ENCODE measurements at places on chromosomes 6 and 20.

DNA sequence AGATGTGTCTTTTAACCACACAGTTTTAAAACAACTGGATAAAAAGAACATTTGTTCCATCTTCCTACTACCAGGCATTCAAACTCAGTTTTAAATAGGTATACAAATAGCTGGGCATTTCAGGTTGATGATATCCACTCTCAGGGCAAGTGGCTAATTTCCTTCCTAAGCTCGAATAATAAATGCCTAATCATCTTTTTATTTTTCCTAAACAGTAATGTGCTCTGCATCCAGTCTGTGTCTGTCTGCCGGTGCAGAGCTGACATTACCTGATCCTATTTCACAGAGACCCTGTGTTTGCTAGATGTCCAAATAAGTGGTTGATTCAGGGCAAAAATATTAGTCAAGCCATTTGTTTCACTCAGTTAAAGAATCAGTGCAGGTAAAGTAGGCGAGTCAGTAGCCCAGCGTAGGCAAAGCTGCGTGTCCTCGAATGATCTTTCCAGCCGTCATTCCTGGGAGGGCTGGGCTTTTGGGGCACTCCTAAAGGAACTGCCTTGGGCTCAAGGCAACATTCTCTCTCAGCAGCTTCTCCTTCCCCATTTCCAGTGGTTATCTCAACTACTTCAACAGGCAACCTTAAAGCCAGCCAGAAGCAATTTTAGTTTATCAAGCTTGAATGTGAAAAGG lies 74.2 kb upstream of the BMP2 start:
- no peak for DNase-seq

DNA sequence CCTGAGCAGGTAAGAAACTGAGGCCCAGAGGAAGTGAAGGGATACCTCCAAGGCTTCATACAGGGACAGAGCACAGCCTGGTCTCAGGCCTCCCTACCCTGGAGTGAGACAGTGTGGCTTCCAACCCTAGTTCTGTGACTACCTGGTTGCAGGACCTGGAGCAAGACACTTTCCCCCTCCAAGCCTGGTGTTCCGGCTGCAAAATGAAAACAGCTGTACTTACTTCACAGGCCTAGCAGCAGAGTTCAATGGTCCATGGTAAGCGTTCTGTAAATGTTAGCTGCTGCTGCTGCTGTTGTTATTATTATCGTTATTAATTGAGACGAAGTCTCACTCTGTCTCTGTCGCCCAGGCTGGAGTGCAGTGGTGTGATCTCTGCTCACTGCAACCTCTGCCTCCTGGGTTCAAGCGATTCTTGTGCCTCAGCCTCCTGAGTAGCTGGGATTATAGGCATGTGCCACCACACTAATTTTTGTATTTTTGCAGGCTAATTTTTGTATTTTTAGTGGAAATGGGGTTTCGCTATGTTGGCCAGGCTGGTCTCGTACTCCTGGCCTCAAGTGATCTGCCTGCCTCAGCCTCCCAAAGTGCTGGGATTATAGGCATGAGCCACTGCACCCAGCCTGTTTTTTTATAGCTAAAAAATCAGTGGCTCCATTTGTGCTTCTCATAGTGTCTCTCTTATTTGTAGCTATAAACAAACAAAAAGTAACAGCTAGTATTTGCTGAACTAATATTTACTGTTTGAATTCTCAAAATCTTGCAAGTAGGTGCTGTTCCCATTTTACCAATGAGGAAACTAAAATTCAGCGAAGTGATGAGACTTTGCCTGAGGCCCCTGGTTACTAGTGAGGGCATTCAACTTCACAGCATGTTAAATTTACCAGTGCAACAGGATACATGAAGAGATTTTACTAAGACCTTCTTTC lies 41.9 kb downstream of the COX4I2 start:
- DNase-seq = no peak

- DNase-seq = no peak
Measured at GRCh38 chr6:15518878-15519277, 143.9 kb downstream of the DTNBP1 start.

GRCh38 chr6:79636673-79637072 lies 5.5 kb downstream of the SH3BGRL2 start:
- DNase-seq = no peak

DNA sequence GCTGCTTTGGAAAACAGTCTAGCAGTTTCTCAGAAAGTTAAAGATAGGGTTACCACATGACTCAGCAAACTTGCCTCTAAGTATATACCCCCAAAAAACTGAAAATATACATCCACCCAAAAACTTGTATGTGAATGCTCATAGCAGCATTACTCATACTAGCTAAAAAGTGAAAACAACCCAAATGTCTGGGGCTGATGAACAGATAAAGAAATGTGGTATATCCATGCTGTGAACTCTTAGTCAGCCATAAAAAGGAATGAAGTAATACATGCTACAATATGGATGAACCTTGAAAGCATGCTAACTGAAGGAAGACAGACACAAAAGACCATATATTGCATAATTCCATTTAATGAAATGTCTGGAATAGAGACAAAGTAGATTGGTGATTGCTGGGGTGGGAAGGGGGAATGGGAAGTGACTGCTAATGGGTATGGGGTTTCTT lies 79.9 kb upstream of the GLP1R start:
- no peak for DNase-seq

GRCh38 chr6:4370066-4370465 lies 234.7 kb upstream of the ECI2 start:
- DNase-seq = peak; percentile 75

All from GM04503 (cell line).